Eye (tissue), 1 donor: ENCODE measurements at places on chromosomes 1 and 21.

DNA sequence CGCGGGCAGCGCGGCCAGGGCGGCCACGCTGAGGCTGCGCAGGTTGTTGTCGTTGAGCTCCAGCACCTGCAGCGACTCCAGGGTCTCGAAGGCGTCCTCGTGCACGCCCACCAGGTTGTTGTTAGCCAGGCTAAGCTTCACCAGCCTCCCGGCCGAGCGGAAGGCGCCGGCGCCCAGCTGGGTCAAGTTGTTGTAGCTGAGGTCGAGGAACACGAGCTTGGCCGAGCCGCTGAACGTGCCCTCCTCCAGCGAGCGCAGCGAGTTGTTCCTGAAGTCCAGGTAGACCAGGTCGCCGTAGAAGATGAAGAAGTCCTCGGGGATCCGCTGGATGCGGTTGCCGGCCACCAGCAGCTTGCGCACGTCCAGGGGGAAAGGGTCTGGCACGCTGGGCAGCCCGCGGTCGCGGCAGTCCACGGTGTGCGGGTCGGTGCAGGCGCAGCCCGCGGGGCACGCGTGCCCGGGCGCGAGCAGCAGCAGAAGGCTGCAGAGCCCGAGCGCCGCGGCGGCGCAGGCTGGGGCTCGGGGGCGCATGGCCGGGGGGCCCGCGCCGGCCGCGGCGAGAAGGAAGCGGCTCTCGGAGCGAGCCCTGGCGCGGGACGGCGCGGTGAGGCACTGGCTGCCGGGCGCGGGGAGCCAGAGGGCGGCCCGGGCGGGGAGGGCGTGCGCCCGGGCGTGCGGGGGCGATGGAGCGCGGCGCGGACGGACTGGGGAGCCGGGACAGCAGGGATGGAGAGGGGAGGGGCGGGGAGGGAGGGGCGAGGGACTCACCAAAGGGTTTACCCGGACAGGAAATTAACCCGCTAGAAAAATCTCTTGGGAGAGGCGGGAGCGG, 524 bp downstream of the LRRC38 start:
- DNase-seq: peak; percentile 35

DNA sequence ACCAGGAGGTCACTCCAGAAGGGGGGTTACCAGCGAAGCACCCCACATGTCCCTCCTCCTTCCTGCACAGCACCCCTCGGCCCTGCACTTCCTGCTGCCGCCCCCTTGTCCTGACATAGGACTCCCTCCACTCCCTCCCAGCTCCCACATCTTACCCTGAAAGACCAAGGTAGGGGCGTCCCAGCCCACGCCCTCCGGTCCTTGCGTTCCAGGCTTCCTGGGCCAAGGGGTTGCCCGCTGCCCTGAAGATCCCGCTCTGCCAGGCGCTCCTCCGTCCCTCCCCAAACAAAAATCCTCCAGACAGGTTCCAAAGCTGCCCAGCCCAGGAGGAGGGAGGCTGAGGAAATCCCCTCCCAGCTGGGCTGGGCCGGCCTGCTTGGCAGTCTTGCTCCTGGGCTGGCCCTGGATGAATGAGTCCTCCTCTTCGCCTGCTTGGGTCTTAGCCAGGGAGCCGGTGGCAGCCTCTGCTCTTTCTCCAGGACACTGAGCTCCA, at the start of gene RHBDL2:
TSS of gene RHBDL2 (minus strand) at position 304 of the 493 bp plus-strand sequence. CDS start 22,618 bp downstream, outside the sequence.
- no peak for DNase-seq

GRCh38 chr1:18603212-18603852, 27.3 kb upstream of the PAX7 start:
- DNase-seq: no peak

DNA sequence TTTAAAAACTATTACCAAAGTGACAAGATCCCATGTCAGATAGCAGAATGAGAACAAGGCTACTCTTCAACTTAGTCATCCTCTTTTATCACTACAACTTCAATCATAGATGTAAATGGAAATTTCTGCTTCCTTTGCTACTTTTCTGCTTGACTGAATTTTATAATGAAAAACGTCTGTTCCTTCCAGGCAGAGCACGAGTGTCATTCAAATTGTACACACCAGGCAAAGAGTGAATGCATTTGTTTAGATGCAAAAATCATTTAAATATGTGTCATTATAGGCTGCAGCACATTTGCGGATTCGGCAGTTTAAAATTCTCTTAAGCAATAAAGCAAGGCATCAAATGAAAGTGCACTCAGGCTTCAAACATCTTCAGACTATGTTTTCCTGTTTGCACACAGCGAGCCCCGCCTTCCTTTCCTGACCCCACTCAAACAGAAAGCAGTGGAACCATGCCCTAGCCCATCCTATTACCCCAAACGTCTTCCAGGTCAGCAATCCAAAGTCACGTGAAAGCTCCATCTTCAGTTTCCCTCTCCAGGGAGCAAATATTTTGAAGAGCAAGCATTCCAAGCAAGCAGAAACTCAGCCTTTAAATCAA, 99.6 kb downstream of the APP start:
- DNase-seq: peak; percentile 76

DNA sequence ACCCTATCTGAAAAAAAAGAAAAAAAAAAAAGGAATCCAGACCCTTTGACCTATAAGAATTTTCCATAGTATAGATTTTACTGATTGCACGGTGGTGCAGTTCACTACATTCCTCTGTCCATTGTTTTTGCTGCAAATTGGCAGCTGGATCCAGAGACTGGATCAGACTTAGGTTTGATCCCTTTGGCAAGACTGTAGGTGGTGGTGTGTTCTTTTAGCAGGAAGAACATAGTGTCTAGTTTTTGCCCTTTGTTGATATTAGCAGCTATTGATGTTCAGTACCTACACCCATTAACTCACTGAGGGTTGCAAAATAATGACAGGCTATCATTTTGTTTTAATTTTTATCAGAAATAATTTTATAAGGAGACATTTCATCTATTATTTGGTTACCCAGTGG, 37.1 kb downstream of the OSBPL9 start:
- DNase-seq: no peak

DNA sequence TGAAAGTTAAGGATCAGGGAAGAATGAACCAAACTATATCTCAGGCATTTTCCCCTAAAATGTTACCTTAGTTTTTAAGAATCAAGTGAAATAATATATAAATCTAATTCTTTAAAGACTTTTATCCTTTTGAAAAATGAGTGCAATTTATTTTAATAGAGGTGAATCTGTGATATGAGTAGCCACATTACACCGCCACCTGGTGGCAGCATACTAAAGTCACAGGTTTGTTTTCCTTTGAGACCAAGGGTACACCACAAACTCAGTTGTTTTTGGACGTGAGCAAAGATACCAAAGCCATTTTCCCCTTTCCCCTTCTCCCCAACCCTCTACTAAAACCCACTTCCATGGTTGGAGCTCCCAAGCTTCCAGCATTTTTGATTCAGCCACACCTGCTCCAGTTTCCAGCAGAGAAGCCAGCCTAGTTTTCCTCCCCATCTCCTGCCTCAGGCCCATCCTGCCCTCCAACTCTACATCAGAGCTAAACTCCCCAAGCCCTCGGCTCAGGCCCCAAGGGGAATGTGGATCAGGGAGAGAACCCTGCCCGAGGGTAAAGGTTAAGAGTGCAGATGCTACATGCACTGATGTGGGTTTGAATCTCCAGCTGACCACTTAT, 22.9 kb upstream of the LDLRAP1 start:
- DNase-seq: peak; percentile 80

- no peak for DNase-seq
These were observed 19.6 kb upstream of the SPAG17 start for GRCh38 chr1:118204648-118205047.

- no peak for DNase-seq
These were observed 184.8 kb upstream of the RAB4A start for GRCh38 chr1:229086091-229086490.
